ENCODE measurements at places on chromosomes 7 and 10. TPM values are rescaled to one million over a fixed set of nuclear protein-coding genes. Genes with fewer than 3 reads are reported as not detected.
A peak's percentile ranks its signal among the peaks of the same experiment; 100 is the strongest.

GRCh38 chr7:156065400-156065799 is 253.1 kb upstream of the SHH start:
- no peaks in the 10 kb centered on the region for H3K27me3 ChIP-seq
- H3K4me3 ChIP-seq = no peak overlapping the region
- DNase-seq = no peak
- no peaks in the 10 kb centered on the region for H3K4me1 ChIP-seq
- no peak overlapping the region for H3K27ac ChIP-seq

- no peaks in the 10 kb centered on the region for H3K36me3 ChIP-seq
- no peak overlapping the region for H3K4me3 ChIP-seq
- H3K27me3 ChIP-seq = no peaks in the 10 kb centered on the region
Observed at GRCh38 chr10:15545266-15545665, 174.2 kb upstream of the FAM171A1 start.

GRCh38 chr10:1114719-1115606 is 58.8 kb downstream of the WDR37 start:
- no peaks in the 10 kb centered on the region for H3K27me3 ChIP-seq
- H3K4me3 ChIP-seq = no peak overlapping the region
- H3K36me3 ChIP-seq = peaks cover 86% of the 10 kb centered on the region
- DNase-seq = no peak
- H3K4me1 ChIP-seq = no peaks in the 10 kb centered on the region

DNA sequence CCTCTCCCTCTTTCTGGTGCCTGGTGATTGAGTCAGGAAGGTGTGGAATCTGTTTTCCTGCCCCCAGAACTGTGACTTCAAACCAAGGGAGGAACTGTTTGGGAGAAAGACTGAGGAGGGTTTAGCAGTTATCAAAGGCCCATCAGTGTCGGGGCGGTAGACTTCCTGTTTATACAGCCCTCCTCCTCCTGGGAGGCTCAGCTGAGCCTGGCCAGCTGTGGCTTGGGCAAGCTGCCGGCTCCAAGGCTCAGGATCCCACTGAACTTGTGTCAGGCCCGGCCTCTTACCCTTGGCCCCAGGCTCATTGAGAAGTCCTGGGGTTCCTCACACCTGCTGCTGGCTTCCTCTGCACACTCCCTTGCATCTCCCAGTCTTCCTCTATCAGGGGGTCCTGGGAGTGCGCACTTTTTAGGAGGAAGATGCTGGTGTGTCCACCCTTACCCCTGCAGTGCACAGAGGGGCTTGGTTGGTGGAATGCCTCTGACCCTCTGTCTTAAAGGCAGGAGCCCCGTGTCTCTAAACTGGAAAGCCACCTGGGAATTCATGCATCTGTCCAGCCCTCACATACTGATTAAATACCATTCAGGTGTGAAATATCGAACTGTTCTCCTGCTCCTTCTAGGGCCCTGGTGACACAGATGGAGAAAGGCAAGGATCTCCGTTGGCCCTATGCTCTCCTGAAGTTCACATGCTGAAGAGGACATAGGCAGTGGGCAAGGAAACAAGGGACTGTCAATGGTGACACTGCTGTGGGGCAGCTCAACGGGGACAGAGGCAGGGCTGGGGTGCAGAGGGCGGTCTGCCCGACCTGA is 32.4 kb downstream of the CXCL12 start:
- H3K27ac ChIP-seq = no peak overlapping the region
- no peaks in the 10 kb centered on the region for H3K27me3 ChIP-seq
- peaks cover 6% of the 10 kb centered on the region for H3K4me1 ChIP-seq
- no peaks in the 10 kb centered on the region for H3K36me3 ChIP-seq
- no peak overlapping the region for H3K4me3 ChIP-seq
- peak; percentile 91 for DNase-seq

GRCh38 chr10:11715815-11716494 is 26.2 kb upstream of the ECHDC3 start:
- H3K36me3 ChIP-seq = no peaks in the 10 kb centered on the region
- no peaks in the 10 kb centered on the region for H3K4me1 ChIP-seq
- DNase-seq = peak; percentile 71
- no peaks in the 10 kb centered on the region for H3K27me3 ChIP-seq
- no peak overlapping the region for H3K4me3 ChIP-seq
- H3K27ac ChIP-seq = peak overlapping the region; percentile 35

- no peaks in the 10 kb centered on the region for H3K4me1 ChIP-seq
- H3K27me3 ChIP-seq = no peaks in the 10 kb centered on the region
- H3K36me3 ChIP-seq = no peaks in the 10 kb centered on the region
- no peak overlapping the region for H3K4me3 ChIP-seq
- DNase-seq = no peak
Observed at GRCh38 chr10:59064759-59065539, 111.5 kb upstream of the PHYHIPL start.

GRCh38 chr7:89623018-89623672 is 531.1 kb upstream of the STEAP1 start:
- no peaks in the 10 kb centered on the region for H3K36me3 ChIP-seq
- H3K27ac ChIP-seq = no peak overlapping the region
- no peak for DNase-seq
- no peaks in the 10 kb centered on the region for H3K4me1 ChIP-seq
- H3K4me3 ChIP-seq = no peak overlapping the region

DNA sequence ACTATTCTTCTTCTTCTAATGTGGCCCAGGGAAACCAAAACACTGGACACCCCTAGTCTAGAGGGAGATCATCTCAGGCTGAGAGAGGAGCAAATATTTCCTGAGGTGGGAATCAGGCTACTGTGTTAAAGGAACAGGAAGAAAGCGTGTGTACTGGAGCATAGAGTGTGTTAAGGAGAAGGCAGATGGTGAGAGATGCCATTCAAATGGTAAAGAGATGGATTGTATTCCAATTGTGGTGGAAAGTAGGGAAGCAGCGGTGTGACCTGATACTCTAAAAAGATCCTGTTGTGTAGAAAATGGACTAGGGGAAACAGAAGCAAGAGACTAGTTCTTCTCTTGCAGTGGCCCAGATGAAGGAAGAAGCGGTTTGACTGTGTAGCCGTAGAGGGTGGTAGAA is 31.2 kb downstream of the RAB18 start:
- no peaks in the 10 kb centered on the region for H3K4me1 ChIP-seq
- peaks cover 21% of the 10 kb centered on the region for H3K36me3 ChIP-seq
- no peak for DNase-seq
- H3K4me3 ChIP-seq = no peak overlapping the region
- no peak overlapping the region for H3K27ac ChIP-seq

- H3K4me3 ChIP-seq = no peak overlapping the region
- DNase-seq = no peak
- no peaks in the 10 kb centered on the region for H3K27me3 ChIP-seq
- no peaks in the 10 kb centered on the region for H3K36me3 ChIP-seq
- no peak overlapping the region for H3K27ac ChIP-seq
Observed at GRCh38 chr10:504806-505205, 184.7 kb downstream of the DIP2C start.

DNA sequence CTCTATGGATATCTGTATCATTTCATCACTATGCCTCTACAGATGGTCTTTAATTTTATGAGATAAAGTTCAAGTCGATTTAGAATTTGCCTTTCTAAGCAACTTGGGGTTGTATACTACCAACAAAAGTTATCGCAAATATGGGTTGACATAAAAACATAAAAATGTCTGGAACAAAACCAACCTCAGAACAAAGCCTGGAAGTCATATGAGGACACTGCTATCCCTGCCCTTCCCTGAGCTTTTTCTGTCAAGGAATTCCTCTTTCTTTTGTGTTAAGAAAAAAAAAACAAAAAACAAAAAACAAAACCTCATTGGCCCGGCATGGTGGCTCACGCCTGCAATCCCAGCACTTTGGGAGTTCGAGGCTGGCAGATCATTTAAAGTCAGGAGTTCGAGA is 319.3 kb downstream of the CAMK1D start:
- H3K36me3 ChIP-seq = no peaks in the 10 kb centered on the region
- no peak for DNase-seq
- no peak overlapping the region for H3K27ac ChIP-seq

DNA sequence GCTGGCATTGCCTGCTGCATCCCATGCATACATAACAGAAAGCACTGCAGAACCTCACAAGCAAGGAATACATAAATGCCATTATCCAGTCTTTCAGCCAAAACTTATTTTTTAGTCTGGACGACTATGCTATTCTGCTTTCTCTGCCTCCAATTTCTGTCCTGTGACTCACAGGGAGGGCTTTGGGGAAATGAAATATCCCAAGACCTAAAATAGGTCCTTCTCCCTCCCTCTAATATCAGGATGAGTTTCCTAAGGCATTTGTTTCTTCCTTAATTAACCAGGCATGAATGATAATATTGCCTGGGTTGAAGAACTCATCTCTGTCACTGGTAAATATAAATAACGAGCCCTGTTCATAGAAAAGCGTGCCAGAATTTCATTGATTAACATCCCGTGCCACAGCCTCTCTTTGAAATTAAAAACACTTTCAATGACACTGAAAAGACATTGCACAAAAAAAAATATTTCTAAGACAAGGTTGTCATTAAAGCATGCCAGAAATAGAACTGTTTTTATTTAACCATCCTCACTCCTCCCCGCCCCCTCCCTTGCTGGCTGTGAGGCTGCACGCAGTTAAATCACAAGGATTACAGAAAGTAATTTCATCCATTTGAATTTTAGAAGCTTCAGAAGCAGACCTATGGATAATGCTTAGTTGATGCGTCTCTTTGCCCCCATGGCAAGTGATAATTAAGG is 103.0 kb upstream of the ANKRD1 start:
- no peak overlapping the region for H3K4me3 ChIP-seq
- H3K27ac ChIP-seq = peak overlapping the region; percentile 54
- H3K36me3 ChIP-seq = no peaks in the 10 kb centered on the region
- DNase-seq = no peak
- no peaks in the 10 kb centered on the region for H3K4me1 ChIP-seq

- H3K36me3 ChIP-seq = no peaks in the 10 kb centered on the region
- no peaks in the 10 kb centered on the region for H3K4me1 ChIP-seq
- DNase-seq = no peak
- H3K27me3 ChIP-seq = no peaks in the 10 kb centered on the region
Observed at GRCh38 chr10:99768556-99768955, 13.9 kb upstream of the ABCC2 start.

DNA sequence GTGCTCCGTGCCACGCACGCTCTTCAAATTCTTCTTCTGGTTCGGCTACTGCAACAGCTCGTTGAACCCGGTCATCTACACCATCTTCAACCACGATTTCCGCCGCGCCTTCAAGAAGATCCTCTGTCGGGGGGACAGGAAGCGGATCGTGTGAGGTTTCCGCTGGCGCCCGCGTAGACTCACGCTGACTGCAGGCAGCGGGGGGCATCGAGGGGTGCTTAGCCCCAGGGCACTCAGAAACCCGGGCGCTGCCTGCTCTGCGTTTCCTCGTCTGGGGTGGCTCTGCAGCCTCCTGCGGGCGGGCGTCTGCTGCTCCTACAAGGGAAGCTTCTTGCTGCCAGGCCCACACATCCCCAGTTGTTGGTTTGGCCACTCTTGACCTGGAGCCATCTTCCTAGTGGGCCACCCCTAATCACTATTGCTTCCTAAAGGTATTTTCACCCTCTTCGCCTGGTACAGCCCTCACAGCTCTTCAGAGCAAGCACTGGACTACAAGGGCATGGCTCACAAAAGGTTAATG is 2.5 kb downstream of the ADRA2A start:
- H3K27me3 ChIP-seq = peaks cover 34% of the 10 kb centered on the region
- H3K4me1 ChIP-seq = peaks cover 25% of the 10 kb centered on the region
- DNase-seq = no peak
- H3K27ac ChIP-seq = no peak overlapping the region

GRCh38 chr7:22452142-22452959 is 47.6 kb downstream of the STEAP1B start:
- H3K4me3 ChIP-seq = no peak overlapping the region
- no peak overlapping the region for H3K27ac ChIP-seq
- no peaks in the 10 kb centered on the region for H3K27me3 ChIP-seq

- H3K4me1 ChIP-seq = peaks cover 12% of the 10 kb centered on the region
- H3K36me3 ChIP-seq = no peaks in the 10 kb centered on the region
- no peak overlapping the region for H3K27ac ChIP-seq
- no peaks in the 10 kb centered on the region for H3K27me3 ChIP-seq
- no peak for DNase-seq
Observed at GRCh38 chr10:75959912-75960311, 528.5 kb downstream of the LRMDA start.

DNA sequence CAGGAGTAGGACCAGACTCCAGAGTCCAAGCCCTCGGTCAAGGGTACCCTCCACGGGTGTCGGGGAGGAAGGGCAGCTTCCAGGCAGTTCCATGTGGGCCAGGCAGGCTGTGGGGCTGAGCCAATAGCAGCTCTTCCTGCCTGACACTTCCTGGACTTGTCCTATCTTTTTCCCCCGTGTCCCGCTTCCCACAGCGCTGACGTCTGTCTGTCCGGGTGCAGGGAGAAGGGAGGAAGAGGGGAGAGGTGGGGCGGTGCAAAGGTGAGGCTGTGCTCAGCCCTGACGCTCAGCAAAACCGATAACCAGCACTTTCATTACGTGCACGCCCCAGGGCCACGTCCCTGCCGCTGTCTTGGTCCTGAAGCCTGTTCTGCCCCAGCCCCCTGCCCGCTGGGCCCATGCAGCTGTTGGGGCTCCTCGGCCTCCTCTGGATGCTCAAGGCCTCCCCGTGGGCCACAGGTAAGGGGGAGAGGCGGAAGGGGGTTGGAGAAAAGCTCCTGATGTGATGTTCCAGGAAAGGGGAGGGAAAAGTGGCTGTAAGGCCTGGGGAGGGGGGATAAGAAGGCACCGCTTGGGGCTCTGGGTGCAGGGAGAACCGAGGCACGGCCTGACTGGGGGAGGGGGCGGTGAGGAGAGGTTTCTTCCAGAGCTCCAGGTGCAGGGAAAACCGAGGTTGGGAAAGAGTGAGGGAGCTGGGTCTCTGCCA is at the start of gene MUC3A:
MUC3A (plus strand) TSS at position 308 of the 706 bp plus-strand sequence; CDS start at position 399, 91 bp downstream.
- H3K36me3 ChIP-seq = no peaks in the 10 kb centered on the region
- DNase-seq = peak; percentile 72
- no peaks in the 10 kb centered on the region for H3K27me3 ChIP-seq
- H3K27ac ChIP-seq = no peak within 1 kb of the TSS

GRCh38 chr10:106618646-106619045 is 545.9 kb downstream of the SORCS1 start:
- no peak for DNase-seq
- no peaks in the 10 kb centered on the region for H3K27me3 ChIP-seq
- no peak overlapping the region for H3K4me3 ChIP-seq
- no peak overlapping the region for H3K27ac ChIP-seq
- no peaks in the 10 kb centered on the region for H3K4me1 ChIP-seq

DNA sequence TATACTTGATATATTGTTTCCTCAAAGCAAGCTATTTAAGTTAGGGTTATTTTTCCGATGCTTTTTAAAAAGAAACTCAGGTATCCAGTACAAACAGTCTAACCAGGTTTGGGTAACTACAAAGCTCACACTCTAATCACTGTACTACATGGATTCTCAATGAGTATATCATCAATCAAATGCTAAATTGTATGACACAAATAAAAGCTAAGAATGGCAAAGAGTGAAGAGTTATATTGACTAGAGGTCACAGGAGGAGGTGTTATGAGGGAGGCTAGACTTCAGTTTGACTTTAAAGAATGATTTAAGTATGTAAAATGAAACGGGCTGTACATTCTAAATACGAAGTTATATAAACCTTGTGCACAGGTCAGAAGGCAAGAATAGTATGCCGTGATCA is 178.0 kb downstream of the CTNNA3 start:
- no peak for DNase-seq
- H3K27me3 ChIP-seq = no peaks in the 10 kb centered on the region
- H3K27ac ChIP-seq = no peak overlapping the region
- H3K4me1 ChIP-seq = no peaks in the 10 kb centered on the region

Gene SDK1
- 90.1 TPM for total RNA-seq

Gene LRRD1
- not detected for total RNA-seq

Gene C10orf53
- total RNA-seq = not detected

Gene SPDYE8
- total RNA-seq = not detected

Gene CFAP43
- 121 TPM for total RNA-seq

Gene GPR15LG
- not detected for total RNA-seq

Gene STEAP1B
- 0.92 TPM for total RNA-seq

Gene PROSER2
- total RNA-seq = 26.3 TPM

Gene MYPN
- not detected for total RNA-seq

Gene SLC39A12
- 1.9 TPM for total RNA-seq

Gene VWDE
- 0.22 TPM for total RNA-seq

Gene SLC18A3
- not detected for total RNA-seq
